ENCODE measurements at places on chromosomes 2 and 18. TPM values are rescaled to one million over a fixed set of nuclear protein-coding genes. Genes with fewer than 3 reads are reported as not detected.

Gene IL36G
- total RNA-seq, result not detected

Gene SCN9A
- total RNA-seq, result 2.6 TPM

Gene ANO7
- 0.15 TPM for total RNA-seq

Gene AOX1
- 0.32 TPM for total RNA-seq

Gene UGT1A10
- not detected for total RNA-seq

Gene CSRNP3
- total RNA-seq, result 0.46 TPM

Measured in epithelial cell of umbilical artery (primary cell).